A549 treated with Mapracorat at 1 μM for 4 hours (cell line): ENCODE measurements at places on chromosomes 11 and 22. TPM values are rescaled to one million over a fixed set of nuclear protein-coding genes. Genes with fewer than 3 reads are reported as not detected.

CALCA gene
- total RNA-seq = 0.12 TPM in 1 of 5 replicates, not detected in the others

MS4A1 gene
- not detected in 5 replicates for total RNA-seq

ARRB1 gene
- total RNA-seq = 7.9 to 12.6 TPM (median 11.5 TPM) in 5 replicates

MS4A6A gene
- not detected in 5 replicates for total RNA-seq

CNGA4 gene
- 0.11 TPM in 1 of 5 replicates, not detected in the others for total RNA-seq

FADS3 gene
- total RNA-seq = 61.4 to 86.5 TPM (median 79.0 TPM) in 5 replicates
